ENCODE measurements at places on chromosomes 5 and 9. TPM values are rescaled to one million over a fixed set of nuclear protein-coding genes. Genes with fewer than 3 reads are reported as not detected.

DNA sequence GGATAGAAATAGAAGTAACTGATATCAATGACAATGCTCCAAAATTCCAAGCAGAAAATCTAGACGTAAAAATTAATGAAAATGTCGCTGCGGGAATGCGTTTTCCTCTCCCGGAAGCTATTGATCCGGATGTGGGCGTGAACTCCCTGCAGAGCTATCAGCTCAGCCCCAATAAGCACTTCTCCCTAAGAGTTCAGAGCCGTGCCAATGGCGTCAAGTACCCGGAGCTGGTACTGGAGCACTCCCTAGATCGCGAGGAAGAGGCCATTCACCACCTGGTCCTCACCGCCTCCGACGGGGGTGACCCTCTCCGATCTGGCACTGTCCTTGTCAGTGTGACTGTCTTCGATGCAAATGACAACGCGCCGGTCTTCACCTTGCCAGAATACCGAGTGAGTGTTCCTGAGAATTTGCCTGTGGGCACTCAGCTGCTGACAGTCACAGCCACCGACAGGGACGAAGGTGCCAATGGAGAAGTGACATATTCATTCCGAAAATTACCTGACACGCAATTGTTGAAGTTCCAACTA is 818 bp downstream of the PCDHGA10 start:
- no peak for DNase-seq
- no peaks in the 10 kb centered on the region for H3K4me1 ChIP-seq
- no peaks in the 10 kb centered on the region for H3K27me3 ChIP-seq
- H3K36me3 ChIP-seq = peaks cover 6% of the 10 kb centered on the region
- no peak overlapping the region for H3K4me3 ChIP-seq

- DNase-seq = no peak
- H3K27ac ChIP-seq = no peak overlapping the region
- peaks cover 8% of the 10 kb centered on the region for H3K4me1 ChIP-seq
- no peaks in the 10 kb centered on the region for H3K27me3 ChIP-seq
- H3K36me3 ChIP-seq = no peaks in the 10 kb centered on the region
- no peak overlapping the region for H3K4me3 ChIP-seq
Measured at GRCh38 chr9:4939118-4939561, 45.9 kb upstream of the JAK2 start.

DNA sequence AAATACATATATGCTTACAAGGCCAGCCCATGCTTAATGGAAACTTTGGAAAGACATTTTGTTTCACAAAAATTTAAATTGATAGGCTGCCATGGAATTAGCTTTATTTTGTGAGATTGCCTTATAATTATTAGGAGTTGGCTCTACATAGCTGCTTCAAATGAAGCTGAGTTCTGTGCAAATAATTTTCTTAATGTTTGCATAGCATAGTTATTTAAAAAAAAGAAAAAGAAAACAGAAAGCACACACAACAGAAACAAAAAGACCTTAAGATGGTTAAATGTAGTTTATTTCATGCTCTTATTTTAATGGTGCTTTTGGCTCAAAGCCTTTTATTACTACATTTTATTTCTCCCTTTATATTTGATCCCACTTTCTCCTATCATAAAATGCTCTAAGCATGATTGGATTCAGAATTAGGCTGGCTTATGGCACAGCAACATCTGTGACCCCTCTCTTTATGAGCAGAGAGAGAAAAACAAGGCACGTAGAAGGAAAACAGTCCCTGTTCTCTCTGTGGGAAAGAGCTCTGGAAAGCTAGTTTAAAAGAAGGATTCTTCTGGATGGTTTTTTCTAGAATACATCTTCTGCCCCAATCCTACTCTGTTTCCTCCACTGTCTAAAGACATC is 530.5 kb downstream of the NTRK2 start:
- DNase-seq = no peak
- H3K27ac ChIP-seq = no peak overlapping the region
- no peaks in the 10 kb centered on the region for H3K27me3 ChIP-seq
- H3K4me1 ChIP-seq = no peaks in the 10 kb centered on the region

DNA sequence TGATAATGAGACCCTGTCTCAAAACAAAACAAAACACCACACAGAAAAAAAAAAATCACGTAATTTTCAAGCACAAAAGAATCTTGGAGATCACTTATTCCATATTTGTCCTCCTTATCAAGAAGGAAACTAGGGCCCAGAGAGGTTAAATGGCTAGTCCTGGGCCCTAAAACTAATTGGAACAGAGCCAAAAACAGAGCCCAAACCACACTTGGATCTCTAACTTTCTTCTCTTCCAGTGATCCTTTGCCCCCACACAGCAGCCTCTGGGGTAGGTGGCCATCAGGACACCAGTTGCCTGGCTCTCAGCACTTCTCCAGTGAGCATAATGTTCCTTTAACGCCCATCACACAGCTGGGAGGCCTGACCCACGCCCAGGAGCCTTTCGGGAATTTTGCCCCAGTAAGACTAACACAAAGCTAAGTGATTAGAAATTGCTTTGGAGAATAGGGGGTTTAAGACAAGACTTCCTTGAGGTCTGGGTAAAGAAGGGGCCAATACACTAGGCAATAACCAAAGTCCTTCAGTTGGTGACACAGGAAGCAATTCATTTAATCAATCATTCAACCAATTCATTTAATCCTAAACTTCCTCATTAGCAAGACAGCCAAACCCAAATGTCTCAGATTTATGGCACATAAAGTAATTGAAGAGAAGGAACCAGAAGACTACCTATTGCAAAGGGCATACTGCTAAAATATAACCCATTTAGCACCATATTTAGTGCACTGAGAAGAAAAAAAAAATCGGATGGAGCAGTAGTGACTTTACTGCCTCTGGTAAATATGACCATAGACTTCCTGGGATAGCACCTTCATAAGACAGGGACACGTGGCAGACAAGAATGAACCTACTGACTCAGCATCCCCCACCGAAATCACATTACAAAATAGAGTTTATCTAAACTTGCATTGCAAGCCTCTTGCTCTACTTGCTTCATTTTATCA is 77.8 kb downstream of the ZNF608 start:
- no peak for DNase-seq
- H3K27me3 ChIP-seq = no peaks in the 10 kb centered on the region
- H3K4me3 ChIP-seq = no peak overlapping the region
- H3K4me1 ChIP-seq = no peaks in the 10 kb centered on the region
- H3K27ac ChIP-seq = no peak overlapping the region

The OR1Q1 gene
- total RNA-seq = not detected

- peak; percentile 46 for DNase-seq
- no peak overlapping the region for H3K4me3 ChIP-seq
Measured at GRCh38 chr9:114603248-114603647, 7.8 kb upstream of the TMEM268 start.

The SH3TC2 gene
- total RNA-seq = 32.0 TPM

DNA sequence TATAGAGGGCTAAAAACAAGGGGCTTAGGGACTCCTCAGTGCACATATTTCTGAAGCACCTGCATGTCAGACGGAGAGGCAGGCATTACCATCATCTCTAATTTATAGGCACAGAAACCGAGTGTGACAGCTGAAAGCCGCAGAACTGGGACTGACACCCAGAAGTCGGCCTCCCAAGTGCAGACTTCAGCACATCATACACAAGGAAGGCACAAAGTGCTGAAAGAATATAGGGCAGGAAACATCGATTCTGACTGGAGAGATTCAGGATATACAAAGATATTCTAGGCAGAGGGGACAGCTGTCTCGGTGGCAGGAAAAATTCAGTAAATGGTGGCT is 11.2 kb downstream of the MRPS27 start:
- H3K27ac ChIP-seq = peak overlapping the region; percentile 27
- DNase-seq = no peak
- H3K4me1 ChIP-seq = peaks cover 9% of the 10 kb centered on the region
- peaks cover 4% of the 10 kb centered on the region for H3K36me3 ChIP-seq

DNA sequence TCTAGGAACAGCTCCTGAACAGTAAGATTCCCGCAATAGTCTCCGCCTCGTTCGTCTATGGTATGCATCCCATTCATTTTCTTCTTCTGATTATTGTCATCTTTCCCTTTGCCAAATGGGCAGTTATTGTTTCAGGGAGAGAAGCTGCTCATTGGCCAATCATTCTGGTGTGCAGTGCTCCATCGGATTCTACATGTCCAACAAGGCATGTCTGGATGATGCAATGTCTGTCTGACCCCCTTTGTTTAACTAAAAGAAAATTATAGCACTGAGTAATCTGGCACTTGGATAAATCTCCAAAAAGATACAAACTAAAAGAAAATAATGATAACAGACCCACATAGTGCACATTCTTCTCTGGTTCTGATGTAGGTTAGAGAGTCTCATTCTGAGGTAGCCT is 515.6 kb upstream of the DMAC1 start:
- H3K27ac ChIP-seq = no peak overlapping the region
- H3K4me1 ChIP-seq = no peaks in the 10 kb centered on the region
- no peaks in the 10 kb centered on the region for H3K27me3 ChIP-seq
- no peak for DNase-seq
- no peaks in the 10 kb centered on the region for H3K36me3 ChIP-seq

The IFNB1 gene
- not detected for total RNA-seq

GRCh38 chr9:91405343-91406077 is 18.1 kb downstream of the NFIL3 start:
- no peaks in the 10 kb centered on the region for H3K27me3 ChIP-seq
- H3K4me3 ChIP-seq = no peak overlapping the region
- DNase-seq = no peak
- peaks cover 12% of the 10 kb centered on the region for H3K4me1 ChIP-seq

The GRXCR2 gene
- total RNA-seq = not detected

- DNase-seq = no peak
- H3K4me3 ChIP-seq = no peak overlapping the region
- no peaks in the 10 kb centered on the region for H3K4me1 ChIP-seq
- no peaks in the 10 kb centered on the region for H3K27me3 ChIP-seq
- H3K27ac ChIP-seq = no peak overlapping the region
Measured at GRCh38 chr5:118040496-118040895, 947.9 kb downstream of the DTWD2 start.

DNA sequence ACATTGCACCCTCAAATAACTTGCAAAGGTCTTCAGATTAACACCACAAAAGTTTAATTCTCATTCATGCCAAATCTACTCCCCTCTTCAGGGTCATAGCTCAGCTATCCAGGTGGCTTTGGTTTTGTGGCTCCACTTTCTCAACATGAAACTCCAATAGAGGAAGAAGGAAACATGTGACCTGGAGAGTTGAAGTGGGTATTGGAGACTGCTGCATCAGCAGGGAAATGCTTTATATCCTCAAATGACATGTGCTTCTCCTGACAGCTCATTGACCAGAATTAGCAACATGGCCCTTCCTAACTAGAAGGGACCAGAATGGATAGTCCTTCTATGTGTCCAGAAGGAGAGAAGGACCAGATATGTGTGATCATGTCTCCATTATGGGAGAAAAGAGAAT is 73.6 kb downstream of the TLR4 start:
- H3K4me3 ChIP-seq = no peak overlapping the region
- no peak overlapping the region for H3K27ac ChIP-seq
- H3K4me1 ChIP-seq = no peaks in the 10 kb centered on the region
- H3K27me3 ChIP-seq = no peaks in the 10 kb centered on the region
- H3K36me3 ChIP-seq = no peaks in the 10 kb centered on the region
- no peak for DNase-seq

The RAD1 gene
- total RNA-seq = 22.5 TPM

DNA sequence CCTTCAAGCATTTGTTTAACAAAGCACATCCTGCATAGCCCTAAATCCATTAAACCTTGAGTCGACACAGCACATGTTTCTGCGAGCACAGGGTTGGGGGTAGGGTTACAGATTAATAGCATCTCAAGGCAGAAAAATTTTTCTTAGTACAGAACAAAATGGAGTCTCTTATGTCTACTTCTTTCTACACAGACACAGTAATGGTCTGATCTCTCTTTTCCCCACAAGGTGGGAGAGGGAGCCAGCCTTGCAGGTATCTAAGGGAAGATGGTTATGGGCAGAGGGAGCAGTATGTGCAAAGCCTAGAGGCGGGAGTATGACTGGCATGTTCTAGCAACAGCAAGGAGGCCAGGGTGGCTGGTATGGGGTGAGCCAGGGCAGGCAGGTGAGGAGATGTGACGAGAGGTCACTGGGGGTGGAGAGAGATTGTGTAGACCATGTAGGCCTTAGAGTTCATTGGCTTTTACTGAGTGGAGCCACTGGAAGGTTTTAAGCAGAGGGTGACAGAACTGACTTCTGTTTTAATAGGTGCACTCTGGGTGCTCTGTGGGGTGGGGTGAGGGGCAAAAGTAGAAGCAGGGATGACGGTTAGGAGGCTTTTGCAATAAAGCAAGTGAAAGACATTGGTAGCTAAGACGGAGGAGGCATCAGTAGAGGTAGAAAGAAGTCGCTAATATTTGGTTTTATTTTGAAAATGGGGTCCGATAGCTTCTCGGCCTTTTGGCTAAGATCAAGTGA is 5.1 kb upstream of the RPS14 start:
- H3K4me1 ChIP-seq = no peaks in the 10 kb centered on the region
- no peak for DNase-seq
- H3K4me3 ChIP-seq = no peak overlapping the region
- no peaks in the 10 kb centered on the region for H3K36me3 ChIP-seq
- no peaks in the 10 kb centered on the region for H3K27me3 ChIP-seq
- no peak overlapping the region for H3K27ac ChIP-seq

The PCDHGA6 gene
- 1.6 TPM for total RNA-seq

DNA sequence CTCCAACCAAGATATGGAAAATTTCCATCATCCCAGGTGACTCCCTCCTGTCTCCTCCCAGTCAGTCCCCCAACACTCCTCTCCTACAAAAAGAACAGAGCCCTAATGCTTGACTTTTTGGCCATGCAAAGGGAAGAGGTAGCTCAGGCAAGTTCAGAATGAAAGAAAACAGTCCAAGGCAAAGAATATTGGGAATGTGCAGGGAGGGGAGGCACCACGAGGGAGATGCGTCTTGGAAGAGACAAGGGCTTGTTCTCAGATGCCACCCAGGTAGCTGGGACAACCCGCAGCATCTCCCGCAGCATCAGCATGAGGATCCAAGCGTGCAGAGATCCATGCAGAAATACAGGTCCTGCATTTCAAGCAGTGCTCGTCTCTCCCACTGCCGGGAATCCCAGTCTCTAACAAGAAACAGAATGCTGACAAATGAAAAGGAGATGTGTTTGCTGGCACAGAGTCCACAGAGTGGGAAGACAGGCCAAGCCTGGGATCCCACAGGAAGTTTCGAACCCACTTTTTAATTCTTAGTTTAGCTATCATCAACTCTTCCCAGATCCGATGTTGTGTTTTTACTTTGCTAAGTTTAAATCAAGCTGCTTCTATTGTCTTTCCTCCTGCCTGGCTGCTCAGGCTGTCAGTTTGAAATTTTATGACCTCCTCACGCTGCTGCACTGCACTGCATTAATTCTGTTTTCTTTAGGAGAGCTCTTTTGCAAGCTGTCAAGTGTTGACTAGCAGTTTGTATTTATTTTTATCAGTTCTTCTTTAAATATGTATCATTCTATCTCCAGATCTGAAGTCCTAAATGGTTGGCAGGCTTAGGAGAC is 86.8 kb upstream of the OSMR start:
- DNase-seq = no peak
- no peaks in the 10 kb centered on the region for H3K36me3 ChIP-seq
- H3K4me3 ChIP-seq = no peak overlapping the region

DNA sequence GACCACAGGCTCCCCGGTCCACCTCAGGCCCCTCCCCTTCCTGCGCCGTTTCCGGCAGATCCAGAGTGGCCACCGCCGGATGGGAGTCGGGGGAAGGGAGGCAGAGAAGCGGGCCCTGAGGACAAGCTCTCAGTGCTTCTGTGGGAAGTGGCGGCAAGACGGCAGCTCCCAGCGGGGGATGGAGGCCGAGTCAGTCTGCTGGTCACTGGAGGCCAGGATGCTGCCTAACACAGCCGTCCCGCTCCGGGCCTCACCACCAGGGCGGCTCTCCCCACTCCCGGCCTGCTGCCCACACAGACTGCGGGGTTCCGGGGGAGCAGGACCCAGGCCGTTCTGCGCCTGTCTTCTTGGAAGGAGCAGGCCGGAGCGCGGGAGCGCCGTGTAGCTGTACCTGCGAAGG is 31.4 kb downstream of the FXN start:
- no peak overlapping the region for H3K27ac ChIP-seq
- no peaks in the 10 kb centered on the region for H3K27me3 ChIP-seq
- H3K36me3 ChIP-seq = no peaks in the 10 kb centered on the region
- DNase-seq = no peak
